ENCODE measurements at places on chromosomes 7 and 10.

DNA sequence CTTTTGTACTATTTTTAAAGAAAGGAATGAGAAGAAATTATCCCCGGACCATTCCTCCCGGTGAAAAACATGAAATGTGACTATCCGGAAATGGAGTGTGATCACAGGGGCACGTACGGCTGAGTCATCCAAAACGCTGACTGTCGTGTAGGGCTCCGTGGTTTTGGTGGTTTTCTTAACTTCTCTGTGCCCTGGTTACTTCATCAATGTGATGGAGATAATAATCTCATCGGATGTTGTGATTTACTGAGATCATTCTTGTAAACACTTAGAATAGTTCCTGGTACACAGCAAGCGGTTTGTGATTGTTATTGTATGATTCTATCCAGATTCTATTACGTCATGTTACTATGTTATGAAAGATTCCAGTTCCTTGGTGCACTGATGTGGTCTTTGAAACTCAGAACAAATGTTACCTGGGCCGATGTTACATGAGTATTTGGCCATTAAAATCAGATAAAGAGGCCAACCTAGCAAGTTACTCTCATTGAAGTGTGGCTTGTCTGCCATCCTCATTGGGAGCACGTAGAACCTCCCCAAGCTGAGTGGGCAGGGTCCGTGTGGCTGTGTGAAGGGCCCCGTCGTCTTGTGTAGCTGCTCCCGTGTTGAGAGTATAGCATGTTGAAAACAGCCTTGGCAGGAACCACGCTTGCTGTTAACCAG, 99.5 kb downstream of the CAMK1D start:
- DNase-seq = no peak

DNA sequence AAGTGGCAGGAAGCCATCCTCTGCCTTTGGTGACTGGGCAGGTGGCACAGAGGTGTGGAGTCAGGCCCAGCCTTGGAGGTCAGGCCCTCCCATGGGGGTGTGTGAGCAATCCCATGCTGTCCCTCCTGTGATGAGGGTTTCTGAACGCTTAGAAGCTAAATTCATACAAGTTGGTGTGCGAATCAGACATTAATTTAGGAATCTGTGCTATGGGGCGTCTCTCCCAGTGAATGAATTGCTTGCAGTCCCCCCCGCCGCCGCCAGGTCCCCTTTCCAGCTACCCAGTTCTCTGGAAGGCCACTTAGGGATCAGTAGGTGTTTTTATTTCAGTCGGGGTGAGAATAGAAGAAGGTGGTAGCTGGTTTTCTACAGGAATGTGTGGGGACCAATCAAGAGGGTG, 37.5 kb downstream of the LRRC18 start:
- DNase-seq = no peak

GRCh38 chr10:91976317-91977051, 52.9 kb downstream of the BTAF1 start:
- DNase-seq = no peak

GRCh38 chr7:68576366-68576765, 1021.9 kb upstream of the AUTS2 start:
- DNase-seq = no peak

- DNase-seq = no peak
These were observed 333.5 kb downstream of the GPR158 start for GRCh38 chr10:25508112-25508815.

All from nucleus accumbens (tissue), 56 donors.